Muscle of leg (tissue), 16 donors: ENCODE measurements at places on chromosomes 6 and 20. TPM values are rescaled to one million over a fixed set of nuclear protein-coding genes. Genes with fewer than 3 reads are reported as not detected.
A peak's percentile ranks its signal among the peaks of the same experiment; 100 is the strongest.

Gene C6orf58
- 1.3 TPM for polyA plus RNA-seq

DNA sequence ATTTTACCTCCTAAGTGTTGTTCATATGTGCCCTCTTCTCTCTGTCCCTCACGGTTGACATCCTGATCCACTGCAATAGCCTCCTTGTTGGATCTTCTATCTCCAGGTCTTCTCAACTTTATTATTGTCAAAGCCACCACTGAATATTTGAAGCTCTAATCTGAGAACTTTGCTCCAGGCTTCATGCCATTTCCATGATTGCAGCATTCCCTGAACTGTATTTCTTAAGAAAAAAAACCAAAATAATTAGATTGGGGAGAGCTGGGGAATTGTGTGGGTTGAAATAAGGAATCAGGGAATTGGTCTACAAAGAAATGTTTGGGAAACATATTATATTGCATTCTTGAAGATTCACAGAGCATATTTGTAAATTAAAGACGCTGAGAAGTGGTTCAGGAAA lies 2.5 kb upstream of the STX7 start:
- no peak for DNase-seq

Gene EPPIN
- polyA plus RNA-seq, result not detected

DNA sequence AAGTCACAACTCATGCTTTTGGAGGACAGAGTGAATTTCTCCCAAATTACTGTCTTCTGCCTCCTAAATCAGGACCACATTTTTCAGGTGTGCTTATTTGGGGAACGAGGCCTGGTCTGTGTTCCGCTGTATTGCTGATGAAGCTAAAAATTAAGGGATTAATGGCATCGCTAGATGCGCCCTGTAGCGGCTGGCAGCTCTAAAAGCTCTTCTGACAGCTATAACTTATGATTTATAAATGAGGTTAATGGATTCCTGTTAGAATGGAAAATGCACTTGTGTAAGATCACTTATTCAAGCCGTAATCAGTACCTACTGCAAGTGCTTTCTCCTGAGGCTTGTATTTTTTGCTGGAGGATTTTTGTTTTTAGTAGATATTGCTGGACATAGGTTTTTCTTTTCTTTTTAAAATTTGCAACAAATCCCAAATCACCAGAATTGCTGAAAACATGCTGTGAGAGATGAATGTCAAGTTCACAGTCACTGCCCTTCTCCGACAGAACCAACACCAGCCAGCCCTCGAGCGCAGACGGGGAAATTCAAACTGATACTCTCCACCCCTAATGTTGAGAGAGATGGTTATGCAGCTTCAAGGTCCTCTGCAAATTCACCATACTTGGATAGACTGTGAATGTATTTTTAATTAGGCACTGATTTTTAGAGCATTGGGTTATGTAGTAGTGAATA lies 49.1 kb downstream of the AKAP12 start:
- no peak for DNase-seq

- DNase-seq, result no peak
Measured at GRCh38 chr20:34145280-34145819, 33.3 kb upstream of the EIF2S2 start.

- DNase-seq, result no peak
Measured at GRCh38 chr6:158852312-158853071, 33.3 kb upstream of the EZR start.

GRCh38 chr20:49186535-49187329 lies 1.4 kb downstream of the STAU1 start:
- DNase-seq, result peak; percentile 87

Gene SPATS1
- polyA plus RNA-seq, result not detected

DNA sequence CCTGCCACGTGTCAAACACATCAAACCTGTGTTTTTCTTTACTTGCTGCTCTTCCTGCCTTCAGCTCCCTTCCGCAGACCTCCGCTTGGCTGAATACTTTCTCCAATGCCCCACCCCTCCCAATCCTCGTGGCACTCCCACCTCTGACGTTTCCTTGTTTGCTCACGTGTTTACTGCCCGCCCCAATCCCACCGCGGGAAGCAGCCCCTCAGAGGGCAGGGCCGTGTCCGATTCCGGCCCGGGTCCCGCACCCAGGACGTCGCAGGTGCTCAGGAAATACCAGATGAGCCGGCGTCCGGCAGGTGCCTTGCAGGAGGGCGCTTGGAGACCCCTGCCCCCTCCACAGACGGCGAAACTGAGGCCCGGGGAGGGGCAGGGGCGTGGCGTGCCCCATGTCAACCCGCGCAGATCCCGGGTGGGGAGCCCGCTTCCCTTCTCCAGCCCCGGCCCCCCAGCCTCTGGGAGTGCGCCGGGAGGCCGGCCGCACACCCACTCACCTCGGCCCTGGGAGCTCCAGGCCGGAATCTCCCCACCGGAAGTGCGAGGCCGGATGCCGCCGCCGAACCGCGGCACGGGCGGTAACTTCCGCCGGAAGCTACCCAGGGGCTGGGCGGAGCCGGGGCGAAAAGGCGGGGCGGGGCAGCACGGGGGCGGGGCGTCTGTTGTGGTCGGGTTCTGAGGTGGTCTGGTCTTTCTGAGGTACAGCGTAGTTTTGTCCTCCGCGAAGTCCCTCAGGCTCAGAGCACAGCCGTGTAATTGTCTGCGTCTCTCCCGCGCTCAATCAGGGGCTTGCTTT lies 42.3 kb downstream of the ELMO2 start:
- DNase-seq, result peak; percentile 97

Gene YTHDF1
- 29.1 TPM for polyA plus RNA-seq

DNA sequence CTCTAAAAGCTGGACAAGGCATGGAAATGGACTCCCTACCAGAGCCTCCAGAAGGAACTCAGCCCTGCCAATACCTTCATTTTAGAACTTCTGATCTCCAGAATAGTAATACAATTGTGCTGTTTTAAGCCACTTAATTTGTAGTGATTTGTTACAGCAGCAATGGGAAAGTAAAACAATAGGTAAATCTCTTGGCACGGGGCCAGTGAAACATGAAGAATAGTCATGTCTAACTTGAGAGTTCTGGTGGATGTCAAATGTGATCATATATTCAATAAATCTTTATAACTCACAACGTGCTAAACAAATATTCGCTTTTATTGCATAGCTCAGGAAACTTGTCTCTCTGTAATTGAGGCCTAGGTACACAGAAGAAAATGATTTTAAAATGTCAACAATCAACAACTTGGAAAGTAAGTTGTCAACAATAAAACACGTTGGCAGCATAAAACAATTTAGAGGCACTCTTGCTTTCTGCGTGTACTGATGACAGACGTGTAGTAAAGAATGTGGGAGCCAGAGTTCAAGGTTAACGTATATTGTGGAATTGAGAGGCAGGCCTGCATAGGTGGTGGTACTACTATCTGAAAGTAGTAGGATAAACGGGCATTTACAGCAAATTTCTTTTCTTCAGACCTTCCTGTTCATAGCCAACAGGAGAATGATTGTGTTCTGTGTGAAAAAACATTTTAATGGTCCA lies 140.5 kb upstream of the OPRM1 start:
- DNase-seq, result no peak

DNA sequence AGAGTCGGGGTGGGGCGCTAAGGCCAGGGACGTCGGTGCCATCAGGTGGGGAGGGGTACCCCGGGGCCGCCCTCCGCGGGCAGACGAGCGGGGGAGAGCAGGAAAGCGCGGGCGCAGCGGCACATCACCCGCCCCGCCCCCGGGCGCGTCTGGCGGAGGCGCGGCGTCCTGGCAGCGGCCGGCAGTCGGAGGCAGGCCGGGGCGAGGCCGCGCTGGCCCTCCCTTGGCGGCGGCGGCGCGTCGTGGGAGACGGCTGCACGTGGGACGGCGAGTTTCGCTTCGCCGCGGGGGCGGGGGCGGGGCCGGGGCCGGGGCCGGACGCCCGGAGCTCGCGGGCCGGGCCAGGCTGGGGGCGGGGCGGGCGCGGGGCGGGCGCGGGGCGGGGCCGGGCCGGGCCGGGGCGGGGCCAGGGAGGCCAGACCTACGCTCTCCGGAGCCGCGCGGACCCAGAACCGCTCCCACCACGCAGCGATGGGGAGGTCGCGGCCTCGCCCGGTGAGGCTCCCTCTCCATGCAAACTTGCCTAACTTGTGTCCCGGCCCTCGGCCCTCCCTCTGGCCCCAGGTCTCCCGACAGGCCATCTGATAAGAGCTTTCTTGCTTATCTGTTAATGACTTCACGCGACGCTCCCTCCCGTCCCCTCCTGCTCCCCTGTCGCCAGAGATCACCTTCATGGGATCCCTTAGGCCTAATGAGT lies 12.5 kb downstream of the ITPR3 start:
- DNase-seq, result peak; percentile 65

DNA sequence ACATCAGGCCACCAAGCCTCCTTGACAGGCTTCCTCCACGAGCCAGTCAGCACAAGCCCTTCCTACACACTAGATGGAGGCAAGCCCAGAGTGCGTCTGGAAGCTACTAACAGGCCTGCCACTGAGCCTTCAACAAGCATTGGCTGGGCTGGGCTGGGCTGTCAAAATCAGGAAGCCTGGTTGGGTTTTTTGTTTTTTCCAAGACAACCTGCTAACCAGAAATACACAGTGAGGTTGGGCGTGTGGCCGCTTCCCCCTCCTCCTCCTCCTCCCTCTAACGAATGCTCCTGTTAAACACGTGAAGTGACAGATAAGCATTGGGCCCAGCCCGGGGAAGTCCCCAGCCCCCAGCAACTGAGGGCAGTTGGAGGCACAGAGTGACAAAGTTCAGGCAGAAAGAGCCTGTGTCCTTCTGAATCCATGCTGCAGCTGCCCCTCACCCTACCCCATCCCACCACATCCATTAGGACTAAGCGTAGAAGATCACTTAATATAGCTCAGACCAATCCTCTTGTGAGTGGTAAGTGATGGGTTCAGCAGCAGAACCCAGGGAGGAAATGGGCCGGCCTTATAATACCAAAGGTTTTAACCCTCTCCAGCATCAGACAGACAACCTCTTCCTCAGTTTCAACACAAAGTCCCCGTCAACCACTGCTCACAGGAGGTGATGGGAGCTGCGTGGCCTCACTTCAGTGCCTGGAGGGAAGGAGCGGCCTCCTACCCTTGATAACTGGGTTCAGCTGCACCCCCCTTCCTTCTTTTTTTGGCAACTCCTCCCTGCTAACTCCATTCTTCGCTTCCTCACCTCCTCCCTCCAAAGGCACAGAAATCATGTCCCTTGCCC lies 1.1 kb downstream of the NFATC2 start:
- peak; percentile 98 for DNase-seq

Gene PSMB9
- 4.6 TPM for polyA plus RNA-seq

DNA sequence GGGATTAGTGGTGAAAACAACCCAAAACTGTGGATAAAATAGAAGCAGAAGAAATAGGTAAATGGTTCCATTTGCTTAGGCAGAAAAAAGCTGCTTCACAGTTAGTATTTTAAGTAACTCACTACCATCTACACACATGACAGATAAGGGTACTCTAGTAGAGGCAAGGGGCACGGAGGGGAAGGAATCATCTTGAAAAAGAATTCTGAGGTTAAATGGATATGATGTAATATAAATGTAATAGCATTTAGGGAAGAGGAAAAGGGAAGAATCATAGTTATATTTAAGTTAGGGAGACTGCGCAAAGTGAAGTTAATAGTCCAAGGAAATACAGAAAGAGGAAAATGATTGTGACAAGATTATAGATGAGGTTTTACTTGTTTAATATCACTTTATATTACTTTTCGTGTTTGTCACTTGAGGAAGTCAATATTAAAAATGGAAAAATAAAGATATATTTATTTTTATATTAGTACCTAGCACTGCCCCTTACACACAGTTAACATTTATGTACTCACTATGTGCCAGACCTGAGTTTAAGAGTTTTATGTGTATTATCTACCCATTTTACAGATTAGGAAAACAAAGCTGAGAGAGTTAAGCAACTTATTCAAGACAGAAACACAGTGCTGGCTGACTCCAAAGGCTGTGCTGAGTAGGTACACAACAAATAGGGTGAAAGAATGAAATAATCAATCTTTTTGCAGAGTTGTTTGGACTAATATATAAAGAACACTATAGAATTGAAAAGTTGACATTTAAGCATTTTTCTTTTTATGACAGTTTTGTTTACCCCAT lies 128.1 kb downstream of the REV3L start:
- DNase-seq, result no peak

DNA sequence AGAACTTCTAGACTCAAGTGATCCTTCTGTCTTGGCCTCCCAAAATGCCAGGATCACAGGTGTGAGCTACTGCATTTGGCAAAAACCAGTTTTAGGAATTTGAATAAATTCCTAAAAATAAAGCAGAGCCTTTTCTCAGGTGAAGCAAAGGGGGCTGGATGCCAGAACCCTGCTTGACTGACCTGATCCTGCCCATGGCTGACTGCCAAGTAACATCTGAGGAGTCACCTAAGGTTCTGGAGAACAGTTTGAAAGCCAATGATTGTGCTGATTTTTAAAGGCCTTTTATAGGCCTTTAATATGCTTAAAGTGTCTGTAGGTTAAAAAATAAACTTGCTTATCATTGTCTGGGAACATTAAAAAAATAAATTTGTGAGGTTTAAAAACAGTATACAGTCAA lies 14.1 kb upstream of the ZSCAN12 start:
- no peak for DNase-seq
